ENCODE measurements at places on chromosomes 3 and 15.

DNA sequence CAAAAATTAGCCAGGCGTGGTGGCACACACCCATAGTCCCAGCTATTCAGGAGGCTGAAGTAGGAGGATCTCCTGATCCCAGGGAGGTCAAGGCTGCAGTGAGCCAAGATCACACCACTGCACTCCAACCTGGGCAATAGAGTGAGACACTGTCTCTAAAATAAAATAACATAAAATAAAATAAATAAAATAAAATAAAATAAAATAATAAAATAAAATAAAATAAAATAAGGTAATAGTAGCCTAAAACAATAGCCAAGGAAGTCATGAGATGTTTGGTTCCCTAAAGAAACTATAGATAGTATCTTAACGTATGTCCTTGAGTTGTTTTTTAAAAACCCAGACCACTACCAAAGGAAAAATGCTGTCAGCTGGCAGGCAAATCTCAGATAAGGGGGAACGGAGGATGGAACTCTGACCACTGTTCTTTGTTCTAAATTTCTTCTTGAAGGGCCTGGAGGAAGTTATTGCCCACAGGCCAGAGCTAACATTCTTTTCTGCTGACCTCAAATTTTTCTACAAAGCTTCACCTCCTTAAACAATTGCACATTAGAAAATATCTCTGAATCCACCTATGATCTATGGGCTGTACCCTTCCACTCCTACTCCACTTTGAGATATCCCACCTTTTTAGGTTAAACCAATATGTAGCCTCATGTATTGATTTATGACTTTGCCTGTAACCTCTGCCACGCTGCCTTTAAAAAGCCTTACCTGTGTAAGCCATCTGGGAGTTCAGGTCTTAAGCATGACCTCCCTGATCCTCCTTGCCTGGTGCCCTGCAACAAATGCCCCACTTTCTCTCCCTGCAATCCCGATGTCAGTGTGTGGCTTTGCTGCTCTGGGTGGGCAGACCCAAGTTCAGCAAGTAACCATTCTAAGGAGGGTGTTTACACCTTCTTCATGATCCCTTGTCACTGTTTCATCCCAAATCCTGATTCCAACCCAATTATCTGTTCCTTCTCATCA, 126.2 kb upstream of the BHLHE40 start:
- no peak for DNase-seq

- no peak for DNase-seq
These were observed 226.0 kb downstream of the TJP1 start for GRCh38 chr15:29596266-29596665.

GRCh38 chr15:73227433-73228056, 141.2 kb downstream of the HCN4 start:
- DNase-seq, result no peak

GRCh38 chr3:186173224-186173815, 64.4 kb upstream of the ETV5 start:
- no peak for DNase-seq

- DNase-seq, result no peak
These were observed 16.0 kb upstream of the SRP14 start for GRCh38 chr15:40054855-40055575.

GRCh38 chr15:45391746-45392583, 13.6 kb upstream of the GATM start:
- no peak for DNase-seq

DNA sequence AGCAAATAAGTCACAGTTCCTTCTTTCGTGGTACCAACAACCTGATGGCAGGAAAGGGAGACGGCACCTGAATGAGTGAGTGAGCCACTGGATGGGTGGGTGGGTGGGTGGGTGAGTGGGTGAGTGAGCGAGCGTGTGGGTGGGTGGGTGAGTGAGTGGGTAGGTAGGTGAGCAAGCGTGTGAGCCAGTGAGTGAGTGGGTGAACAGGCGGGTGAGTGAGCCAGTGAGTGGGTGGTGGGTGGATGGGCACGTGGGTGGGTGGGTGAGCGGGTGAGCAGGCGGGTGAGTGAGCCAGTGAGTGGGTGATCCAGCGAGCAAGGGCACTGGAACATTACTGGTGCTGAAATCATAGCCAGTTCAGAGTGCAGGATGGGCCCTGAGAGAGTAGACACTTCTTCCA, 152.8 kb downstream of the MEGF11 start:
- DNase-seq, result no peak

GRCh38 chr15:80693682-80694610, 1.2 kb upstream of the ABHD17C start:
- no peak for DNase-seq

DNA sequence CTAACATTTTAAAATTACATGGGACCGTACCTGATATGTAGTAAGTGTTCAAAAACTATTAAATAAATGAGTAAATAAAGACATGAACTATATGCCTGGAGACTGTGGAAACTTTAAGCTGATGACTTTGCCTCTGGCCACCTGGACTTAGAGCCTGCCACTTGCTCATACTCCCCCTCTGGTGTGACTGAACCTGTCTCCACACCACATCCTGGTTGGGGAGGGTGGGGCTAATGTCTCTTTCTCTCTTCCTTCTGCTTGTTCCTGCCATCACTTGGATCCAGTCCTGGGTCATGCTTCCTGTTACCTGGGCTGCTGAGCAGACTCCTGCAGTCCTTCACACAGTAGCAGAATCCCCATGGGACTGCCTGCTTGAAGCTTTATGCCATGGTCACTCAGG, 8.2 kb upstream of the TMEM158 start:
- DNase-seq, result no peak

DNA sequence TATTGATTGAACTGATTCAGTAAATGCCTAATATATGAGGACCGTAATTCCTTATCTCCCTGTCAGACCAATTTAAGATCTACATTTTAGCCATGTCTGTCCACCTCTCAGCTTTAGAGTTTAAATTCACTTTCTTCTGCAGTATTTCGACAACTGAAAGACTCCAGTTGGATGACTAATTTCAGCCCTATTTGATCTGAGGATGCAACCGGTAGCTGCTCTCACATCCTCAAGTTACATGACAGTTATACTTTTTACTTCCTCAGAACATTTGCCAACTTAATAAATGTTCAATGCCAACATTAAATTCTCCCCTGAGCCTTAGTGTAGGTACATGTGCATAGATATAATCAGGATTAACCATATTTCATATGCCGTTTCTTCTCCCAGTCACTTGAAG, 2.5 kb upstream of the HHLA2 start:
- no peak for DNase-seq

Data from NCI-H1417 treated with DMSO at 0.1 percent for 48 hours (cell line).